Stimulated activated CD4-positive, alpha-beta T cell treated with anti-CD3 and anti-CD28 coated beads, Interleukin-15, amount 100 ng/mL, for 24 hours (primary cell): ENCODE measurements at places on chromosomes 5 and 9.

GRCh38 chr5:62432621-62433064 lies 20.1 kb downstream of the IPO11 start:
- DNase-seq, result no peak

GRCh38 chr5:67120032-67120431 lies 76.6 kb downstream of the CD180 start:
- DNase-seq, result no peak

GRCh38 chr5:122346897-122347581 lies 35.0 kb downstream of the SNCAIP start:
- no peak for DNase-seq

- no peak for DNase-seq
Observed at GRCh38 chr5:33524476-33524875, 83.7 kb downstream of the TARS1 start.

- no peak for DNase-seq
Observed at GRCh38 chr5:83313436-83313835, 158.1 kb upstream of the VCAN start.

DNA sequence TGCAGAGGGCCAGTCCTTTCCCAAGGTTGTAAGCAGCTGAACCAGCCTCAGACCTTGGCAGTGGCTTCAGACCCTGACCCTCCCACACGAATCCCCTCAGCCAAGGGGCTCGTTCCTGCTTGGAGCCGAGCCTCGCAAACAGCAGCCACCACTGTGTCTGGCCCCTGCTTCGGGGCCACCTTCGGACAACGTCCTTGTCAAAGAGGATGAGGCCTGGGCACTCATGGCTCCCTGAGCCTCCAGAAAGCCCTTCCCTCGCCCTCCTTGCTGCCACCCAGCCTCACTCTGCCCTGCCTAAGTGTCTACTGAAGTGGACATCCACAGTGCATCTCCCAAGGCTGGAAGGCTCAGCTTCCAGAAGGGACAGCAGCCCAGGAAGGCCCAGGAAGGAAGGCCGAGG lies 161.7 kb downstream of the OLFM1 start:
- DNase-seq, result no peak

GRCh38 chr5:80246001-80246758 lies 9.7 kb downstream of the SERINC5 start:
- no peak for DNase-seq

DNA sequence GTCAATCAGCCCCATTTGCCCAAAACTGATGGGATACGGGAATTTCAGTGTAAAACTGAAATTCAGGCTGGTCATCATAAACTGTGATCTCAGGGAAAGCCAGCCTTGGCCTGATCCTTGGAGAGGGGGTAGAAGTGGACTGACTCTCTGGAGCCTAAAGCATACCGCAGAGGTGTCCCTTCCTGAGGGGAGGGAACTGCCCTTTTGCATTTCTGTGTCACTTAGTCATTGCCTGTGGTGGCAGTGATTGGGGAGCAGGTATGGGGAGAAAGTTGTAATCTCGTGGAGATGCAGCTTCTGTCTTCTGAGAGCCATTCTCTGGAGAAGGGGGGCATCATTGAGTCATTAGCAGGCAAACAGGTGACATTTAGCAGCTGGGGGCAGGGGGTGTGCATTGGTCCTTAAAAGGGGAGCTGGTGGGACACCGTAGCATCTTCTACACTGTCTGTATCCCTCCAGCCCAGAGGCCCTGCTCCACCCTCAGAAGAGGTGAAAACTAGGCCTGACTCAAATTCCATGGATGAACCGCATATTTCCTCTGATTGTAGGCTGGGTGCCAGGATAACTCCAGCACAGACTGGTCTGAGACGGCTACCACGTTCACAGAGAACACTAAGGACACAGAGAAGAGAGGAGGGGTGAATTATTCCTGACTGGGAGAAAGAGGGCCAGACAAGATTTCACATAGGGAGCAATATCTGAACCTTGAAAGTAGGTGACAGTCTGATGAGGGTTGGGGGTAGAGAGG lies 143.3 kb downstream of the SEC61B start:
- DNase-seq, result no peak

DNA sequence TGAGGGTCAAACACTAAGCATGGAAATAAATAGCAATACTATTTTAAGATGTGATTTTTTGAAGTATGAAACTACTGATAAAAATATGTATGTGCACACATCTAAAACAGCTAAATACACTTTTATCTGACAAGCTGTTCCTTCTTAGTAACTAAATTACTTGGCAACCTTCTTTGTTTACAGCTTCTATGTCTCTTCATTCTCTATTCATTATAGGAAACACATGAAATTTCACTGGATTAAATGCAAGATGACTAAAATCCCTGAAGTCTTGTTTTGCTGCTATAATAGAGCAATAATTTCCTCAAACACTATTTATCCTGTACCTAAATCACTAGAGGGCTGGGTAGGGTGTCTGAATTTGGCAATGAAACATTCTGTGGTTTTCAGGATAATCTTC lies 11.7 kb downstream of the RICTOR start:
- DNase-seq, result no peak

DNA sequence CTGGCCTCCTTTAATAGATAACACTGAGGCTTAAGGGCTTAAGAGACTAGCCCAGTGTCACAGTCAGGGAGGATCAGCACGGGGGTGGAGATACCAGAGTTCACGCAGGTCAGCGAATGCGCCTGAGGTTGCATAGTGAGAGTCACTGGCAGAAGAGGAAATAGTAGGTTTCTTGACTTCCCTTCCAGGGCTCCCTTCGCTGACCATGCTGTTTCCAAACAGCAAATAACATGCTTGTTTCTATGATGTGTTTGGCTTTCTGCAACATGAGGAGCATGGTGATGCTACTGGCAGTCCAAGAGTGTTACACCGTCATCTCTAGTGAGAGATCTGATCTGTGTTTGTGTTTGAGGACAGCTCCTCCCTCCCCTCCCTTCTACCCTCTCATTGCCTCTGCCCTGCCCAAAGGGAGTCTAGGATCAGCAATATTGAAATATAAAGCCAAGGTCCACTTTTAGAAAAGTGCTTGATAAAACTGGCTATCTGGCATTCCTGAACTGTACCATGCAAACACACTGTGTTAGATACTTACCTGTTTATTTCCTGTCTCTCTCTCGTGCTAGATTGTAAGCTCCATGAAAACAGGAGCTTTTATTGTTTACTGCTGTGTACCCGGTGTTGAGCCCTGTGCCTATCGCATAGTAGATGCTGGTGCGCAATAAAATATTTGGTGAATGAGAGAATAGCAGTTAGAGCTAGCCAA lies 12.3 kb downstream of the TLE4 start:
- DNase-seq, result peak; percentile 40

DNA sequence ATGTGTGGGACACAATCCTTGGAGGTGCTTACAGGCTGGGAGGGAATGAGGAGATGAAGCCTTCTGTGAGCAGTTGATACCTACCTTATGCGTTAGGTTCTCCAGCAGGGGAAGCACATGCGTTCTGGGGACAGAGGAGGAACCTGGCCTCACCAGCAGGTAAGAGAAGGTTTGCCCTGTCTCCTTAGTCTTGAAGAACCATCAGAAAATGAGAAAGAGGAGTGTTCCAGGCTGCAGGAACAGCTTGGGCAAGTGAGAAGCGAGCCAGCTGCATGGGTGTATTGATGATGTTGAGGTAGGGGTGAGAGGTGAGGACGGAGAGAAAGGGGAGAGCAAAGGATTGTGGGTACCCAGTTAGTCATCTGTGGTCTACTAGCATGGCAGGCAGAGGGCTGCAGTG lies 156.9 kb upstream of the MVB12B start:
- no peak for DNase-seq

DNA sequence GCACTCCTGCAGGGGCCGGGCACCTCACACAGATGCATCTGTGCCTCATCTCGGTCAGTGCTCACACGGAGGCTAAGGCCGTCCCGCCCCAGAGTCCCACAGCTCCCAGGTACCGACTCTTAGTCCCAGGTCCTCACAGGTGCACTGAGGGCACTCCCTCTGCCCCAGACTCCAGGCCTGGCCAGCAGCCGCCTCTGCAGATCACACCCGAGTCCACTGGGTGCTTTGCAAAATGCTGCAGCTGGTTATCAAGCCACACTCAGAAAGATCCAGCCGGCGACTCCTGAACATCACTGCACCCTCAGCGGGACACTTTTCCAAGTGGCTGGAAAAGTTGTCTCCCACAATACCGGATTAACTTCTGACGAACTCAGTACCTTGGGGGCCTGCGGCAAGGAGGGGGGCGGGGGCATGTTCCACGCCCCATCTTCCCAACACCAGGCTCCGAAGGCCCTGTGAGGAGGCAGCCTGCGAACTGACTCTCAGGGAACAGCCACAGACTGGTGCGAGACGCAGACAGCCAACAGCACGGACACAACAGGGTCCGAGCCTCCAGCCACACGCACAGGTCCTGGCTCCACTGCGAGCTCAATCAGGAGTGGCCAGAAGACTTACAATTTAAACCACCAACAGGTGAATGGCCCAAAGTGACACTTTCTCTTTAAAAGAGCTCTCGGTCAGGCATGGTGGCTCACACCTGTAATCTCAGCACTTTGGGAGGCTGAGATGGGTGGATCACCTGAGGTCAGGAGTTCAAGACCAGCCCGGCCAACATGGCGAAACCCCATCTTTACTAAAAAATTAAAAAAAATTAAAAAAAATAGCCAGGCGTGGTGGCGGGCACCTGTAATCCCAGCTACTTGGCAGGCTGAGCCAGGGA lies 4.0 kb downstream of the BRD3 start:
- no peak for DNase-seq

- no peak for DNase-seq
Observed at GRCh38 chr5:179533907-179534306, 16.4 kb upstream of the RUFY1 start.

DNA sequence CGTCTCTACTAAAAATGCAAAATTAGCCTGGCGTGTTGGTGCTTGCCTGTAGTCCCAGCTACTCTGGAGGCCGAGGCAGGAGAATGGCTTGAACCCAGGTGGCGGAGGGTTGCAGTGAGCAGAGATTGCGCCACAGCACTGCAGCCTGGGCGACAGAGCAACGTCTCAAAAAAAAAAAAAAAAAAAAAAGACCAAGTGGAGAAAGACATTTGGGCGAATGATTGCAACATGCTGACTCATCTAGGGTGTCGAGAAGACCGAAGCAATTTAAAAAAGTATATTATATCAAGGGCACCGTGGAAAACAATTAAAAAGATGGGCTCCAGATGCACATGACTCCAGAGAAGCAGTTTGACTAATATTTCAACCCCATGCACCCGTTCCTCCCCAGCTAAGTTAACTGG lies 9.2 kb downstream of the KLF4 start:
- no peak for DNase-seq

DNA sequence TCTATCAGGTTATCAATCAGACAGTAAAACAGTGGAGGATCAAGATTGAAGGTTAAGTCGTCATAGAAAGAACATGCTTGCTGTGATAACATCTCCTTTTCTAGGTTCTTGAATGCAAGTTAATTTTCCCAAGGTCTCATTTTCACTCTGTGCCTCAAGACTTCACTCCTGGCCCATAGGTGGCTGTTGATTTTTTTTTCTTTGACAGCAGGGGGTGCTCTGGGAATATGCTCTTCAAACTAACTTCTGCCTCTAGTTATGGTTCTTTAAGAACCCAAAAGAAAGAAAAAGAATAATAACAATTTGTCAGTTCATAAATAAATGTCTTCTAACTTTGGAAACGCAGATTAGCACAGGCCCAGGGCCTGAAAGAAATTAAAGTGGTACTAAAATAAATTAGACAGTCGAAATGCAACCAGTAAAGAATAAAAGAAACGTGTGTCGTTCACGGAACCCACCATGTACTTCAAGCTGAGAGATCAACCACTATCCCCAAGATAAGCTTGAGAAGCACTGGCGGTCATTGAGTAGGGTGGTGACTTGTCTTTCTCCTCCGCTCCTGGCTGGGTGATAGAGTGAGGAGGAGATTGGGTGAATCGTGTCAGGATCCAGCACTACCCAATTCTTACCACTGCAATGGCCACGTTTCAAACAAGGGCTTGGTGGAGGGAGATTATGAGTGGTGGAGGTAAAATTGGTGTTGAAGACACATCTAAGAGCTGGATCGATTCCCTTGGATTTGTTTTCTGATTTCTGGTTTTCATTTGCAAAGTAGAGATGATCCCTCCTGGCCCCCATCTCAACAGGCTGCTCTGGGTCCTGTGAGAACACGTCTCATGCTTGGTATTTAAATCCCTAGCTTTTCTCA lies 93.4 kb upstream of the IRX4 start:
- DNase-seq, result no peak

GRCh38 chr9:111909444-111909843 lies 12.8 kb downstream of the UGCG start:
- DNase-seq, result no peak

GRCh38 chr5:50406877-50407276 lies 34.2 kb downstream of the EMB start:
- no peak for DNase-seq

GRCh38 chr5:58135571-58136335 lies 324.1 kb downstream of the PLK2 start:
- DNase-seq, result no peak

DNA sequence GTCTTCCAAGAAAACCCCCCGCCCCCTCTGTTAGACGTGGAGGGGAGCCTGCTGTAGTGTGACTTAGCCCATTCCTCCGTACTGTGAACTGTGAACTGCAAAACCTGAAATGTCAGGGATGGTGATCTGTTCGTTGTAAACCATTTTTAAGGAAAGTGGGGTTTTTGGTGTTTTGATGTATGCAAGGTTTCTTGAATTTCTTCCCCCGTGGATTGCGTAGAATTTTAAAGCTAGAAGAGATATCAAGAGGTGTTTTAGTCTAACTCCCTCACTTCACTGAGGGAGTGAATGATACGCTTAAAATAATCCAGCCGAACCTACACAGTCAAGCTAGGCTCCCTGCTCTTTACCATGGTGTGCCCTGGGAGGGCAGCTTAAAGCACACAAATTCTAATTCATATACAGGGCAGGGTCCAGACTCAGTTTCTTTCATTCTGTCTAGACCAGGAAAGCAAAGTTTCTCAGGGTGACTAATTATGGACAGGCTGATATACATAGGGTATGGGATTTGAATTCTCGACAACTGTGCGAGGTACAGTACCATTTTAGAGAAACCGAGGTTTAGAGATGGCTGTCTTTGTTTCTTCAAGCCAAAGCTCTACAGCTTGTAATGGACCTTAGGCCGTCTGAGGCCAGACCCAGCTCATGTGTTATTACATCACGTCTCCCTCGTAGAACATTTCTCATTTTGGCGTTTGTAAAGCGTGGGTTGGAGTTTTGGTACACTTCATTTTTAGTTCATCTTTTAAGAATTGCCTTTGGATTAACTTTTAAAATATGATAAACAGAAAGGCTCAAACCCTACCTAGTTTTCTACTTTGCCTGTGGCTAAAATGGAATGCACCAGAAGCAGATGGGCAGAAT lies 2.7 kb downstream of the PTGER4 start:
- peak; percentile 25 for DNase-seq

GRCh38 chr5:60023255-60023654 lies 129.7 kb upstream of the PDE4D start:
- DNase-seq, result no peak

GRCh38 chr9:109447329-109448076 lies 50.6 kb downstream of the PTPN3 start:
- DNase-seq, result peak; percentile 36

- DNase-seq, result no peak
Observed at GRCh38 chr5:1948663-1949191, 66.0 kb upstream of the IRX4 start.

GRCh38 chr5:133049726-133050048 lies 2.1 kb upstream of the HSPA4 start:
- no peak for DNase-seq

GRCh38 chr5:135890867-135891266 lies 4.8 kb downstream of the IL9 start:
- peak; percentile 67 for DNase-seq

GRCh38 chr5:132622608-132623007 lies 35.4 kb upstream of the IL13 start:
- no peak for DNase-seq

- no peak for DNase-seq
Observed at GRCh38 chr9:13902286-13903066, 411.5 kb downstream of the NFIB start.
